ENCODE measurements at places on chromosomes 1 and 21.
A peak's percentile ranks its signal among the peaks of the same experiment; 100 is the strongest.

DNA sequence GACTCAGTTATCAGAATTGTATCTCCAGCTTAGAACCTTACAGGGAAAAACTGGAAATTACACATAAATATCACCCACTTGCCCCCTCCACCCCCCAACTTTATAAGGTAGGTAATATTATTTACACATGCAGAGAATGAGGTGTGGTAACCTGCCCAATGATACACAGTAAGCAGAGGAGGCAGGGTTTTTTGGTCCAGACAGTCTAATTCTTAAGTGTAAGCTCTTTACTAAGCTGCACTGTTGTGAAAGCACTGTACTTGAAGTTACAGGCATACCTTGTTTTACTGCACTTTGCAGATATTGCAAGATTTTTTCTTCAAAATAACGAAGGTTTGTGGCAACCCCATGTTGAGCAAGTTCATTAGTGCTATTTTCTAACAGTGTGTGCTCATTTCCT is 24.8 kb upstream of the MYOCOS start:
- no peak for DNase-seq

DNA sequence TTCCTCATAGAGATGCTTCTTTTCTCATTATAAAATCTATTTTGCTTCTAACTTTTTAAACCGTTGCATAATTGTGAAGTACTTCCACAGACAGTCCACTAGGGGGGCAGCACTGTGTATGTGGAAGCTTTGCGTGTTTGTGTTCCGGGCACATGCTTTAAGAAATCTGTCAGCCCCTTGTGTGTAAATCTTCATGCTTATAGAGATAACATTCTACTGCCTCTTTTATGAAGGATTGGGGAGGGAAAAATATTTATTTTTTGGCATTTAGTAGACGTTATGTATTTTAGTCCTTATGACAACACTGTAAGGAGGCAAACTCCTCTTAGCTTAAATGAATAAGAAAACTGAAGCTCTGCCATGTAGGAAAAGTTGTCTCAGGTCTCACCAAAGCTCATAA is 157.3 kb upstream of the PTGFR start:
- no peak for DNase-seq

GRCh38 chr1:110348050-110348449 is 8.9 kb downstream of the RBM15 start:
- DNase-seq = no peak

GRCh38 chr1:225915538-225915991 is 8.5 kb downstream of the PYCR2 start:
- DNase-seq = no peak

DNA sequence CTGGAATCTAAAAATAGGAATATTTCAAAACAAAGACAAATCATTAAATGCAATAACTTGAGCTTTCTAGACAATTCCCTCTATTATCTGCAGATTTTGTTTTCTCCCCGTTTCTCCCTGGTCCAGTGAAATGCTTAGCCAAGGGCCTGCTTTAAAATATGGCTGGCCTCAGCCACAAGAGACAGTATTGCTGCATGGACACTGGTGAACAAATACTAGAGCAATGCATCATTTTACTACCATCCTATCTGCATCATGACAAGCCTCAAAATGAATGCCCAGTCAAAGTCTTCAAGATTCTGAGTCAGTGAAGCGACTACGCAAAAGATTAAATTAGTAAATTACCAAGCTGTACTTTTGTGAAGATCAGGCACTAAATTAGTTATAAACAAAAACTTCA is 80.5 kb downstream of the ENAH start:
- DNase-seq = no peak

DNA sequence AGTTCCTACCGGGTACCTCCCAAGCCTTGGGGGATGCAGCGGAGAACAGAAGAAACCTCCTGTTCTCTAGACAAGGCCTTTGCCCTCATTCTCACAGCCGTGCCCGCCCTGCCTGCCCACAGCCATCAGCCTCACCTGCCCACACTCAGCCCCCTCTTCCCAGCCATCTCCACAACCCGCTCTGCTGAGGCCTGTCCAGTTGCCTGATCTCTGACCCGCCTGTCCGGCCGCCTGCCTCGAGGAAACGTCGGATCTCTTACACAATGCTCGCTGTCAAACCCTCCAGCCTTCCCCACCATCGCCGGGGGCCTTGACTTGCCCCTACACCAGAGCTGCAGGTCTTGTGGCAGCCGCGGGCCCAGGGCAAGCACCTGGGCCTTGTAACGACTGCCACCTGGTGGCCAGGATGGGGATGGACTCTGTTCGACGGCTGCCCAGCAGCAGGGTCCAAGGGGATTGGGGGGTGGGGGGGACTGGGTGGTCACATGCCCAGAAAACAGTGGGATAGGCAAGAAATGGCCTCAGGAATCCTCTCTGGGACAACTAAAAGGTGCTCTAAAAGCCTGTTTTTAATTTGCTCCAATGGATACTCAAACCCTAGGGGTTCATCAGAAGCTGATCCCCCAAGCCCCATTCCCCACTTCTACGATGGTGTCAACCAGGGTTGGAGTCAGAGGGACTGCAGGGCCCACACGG is 31.0 kb downstream of the SLC45A1 start:
- DNase-seq = peak; percentile 52

DNA sequence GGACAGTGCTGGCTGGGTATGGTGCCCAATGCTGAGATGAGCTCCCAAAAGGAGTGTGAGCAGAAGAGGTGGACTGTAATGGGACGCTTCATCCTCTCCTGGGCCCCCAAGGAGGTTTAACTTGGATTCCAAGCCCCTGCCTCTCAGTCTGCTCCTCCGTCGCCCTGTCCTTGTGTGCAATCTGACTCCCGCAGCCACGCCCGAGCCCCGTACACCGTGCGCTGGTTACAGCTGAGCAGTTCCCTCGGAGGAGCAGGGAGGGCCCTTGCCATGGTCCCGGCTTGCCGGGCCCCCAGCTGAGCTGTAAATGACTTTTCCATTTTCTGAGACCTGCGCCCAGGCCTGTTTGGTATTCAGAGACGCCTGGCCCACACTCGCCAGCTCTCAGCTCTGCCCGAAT is 53.7 kb downstream of the PAX7 start:
- no peak for DNase-seq

DNA sequence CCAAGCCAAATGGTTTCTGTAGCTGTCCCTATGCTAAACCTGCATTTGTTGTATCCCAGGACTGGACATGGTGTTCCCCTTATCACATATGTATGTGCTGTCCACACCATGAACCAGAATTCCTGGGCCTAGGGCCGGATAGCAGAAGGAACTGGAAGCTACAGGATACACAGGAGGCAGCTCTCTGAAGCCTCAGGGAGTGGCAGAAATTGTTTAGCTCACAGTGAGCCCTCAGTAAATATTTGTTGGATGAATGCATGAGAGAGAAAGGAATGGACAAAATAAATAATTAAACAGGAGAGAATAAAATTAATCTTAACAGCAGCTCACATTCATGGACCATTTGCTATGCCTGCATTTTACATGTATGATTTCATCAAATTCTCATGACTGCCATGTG is 2.1 kb downstream of the NIPAL3 start:
- no peak for DNase-seq

DNA sequence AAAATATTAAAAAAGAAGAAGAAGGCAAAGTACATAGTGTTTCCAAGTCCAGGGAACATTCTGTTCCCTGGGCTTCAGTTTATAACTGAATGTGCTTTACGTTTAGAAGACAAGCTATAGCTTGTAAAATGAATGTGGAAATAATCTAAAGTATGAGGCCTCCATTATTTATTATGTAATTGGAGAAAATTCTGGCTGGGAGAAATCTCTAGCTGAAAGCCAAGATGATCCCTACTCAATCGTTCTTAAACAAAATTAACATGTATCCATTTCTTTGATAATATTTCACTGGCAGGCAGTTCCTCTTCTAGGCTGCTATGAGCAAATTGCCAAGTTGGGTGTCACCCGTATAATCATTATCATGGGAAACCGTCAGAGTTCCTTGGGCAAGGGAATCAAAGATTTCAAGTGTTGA is 52.2 kb upstream of the ETS2 start:
- no peak for DNase-seq

DNA sequence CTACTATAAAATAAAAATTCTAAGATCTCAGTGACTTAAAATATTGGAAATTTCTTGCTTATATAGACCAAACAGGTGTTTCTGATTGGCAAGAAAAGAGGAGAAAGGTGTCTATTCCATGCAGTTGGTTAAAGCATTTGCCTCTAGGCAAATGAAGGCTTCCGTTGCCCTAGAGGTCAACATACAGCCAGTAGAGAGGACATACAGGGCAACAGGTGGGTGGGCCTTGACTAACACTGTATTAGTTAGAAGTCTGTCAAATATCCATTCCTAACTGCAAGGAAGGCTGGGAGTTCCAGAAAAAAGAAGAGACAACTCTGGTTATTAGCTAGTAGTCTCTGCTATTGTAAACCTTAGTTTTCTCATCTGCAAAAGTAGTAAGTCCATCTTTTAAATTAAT is 43.0 kb downstream of the TNFSF4 start:
- no peak for DNase-seq

GRCh38 chr1:236159704-236160539 is 17.6 kb downstream of the GPR137B start:
- no peak for DNase-seq

- no peak for DNase-seq
Observed at GRCh38 chr1:172177849-172178248, 242.6 kb upstream of the C1orf105 start.

DNA sequence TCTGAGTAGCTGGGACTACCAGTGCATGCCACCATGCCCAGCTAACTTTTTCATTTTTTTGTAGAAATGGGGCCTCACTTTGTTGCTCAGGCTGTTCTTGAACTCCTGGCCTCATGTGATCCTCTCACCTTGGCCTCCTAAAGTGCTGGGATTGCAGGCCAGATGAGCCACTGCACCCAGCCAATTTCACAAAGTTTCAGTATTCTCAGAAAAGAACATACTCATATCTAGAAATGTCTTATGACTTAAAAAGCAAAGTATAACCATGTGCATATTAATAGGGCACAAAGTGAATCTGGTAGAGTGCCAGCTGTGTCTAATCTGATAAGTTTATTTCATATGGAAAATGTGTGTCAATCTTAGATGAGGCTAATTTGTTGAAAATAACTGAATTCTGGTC is 87.5 kb upstream of the CACYBP start:
- no peak for DNase-seq

DNA sequence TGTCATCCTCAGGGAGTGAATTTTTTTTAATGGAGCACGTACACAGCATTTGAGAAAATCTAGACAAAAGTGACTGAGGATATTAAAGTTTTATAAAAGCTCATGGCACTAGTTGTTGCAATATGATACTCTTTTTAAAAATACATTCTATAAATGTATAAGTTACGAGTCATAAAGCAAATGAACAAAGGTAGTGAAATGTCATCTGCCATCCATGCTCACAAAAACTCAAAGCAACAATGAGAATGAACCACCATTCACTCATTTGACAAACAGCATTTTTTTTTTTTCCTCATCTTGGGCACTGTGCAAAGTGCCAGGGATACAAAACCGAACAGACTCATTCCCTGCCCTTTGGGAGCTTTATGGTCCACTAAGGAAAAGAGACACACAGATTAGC is 38.7 kb downstream of the GPR137B start:
- DNase-seq = no peak

DNA sequence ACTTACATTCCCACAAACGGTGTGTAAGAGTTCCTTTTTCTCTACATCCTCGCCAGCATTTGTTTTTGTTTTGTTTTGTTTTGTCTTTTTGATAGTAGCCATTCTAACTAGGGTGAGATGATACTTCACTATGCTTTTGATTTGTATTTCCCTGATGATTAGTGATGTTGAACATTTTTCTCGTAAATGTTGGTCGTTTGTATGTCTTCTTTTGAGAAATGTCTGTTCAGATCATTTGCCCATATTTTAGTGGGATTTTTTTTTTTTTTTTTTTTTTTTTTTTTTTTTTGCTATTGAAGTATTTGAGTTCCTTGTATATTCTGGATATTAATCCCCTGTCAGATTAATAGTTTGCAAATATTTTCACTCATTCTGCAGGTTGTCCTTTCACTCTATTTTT is 19.2 kb upstream of the GPR161 start:
- DNase-seq = no peak

Data from NCI-H146 (cell line).